ENCODE measurements at places on chromosomes 13 and 19.

DNA sequence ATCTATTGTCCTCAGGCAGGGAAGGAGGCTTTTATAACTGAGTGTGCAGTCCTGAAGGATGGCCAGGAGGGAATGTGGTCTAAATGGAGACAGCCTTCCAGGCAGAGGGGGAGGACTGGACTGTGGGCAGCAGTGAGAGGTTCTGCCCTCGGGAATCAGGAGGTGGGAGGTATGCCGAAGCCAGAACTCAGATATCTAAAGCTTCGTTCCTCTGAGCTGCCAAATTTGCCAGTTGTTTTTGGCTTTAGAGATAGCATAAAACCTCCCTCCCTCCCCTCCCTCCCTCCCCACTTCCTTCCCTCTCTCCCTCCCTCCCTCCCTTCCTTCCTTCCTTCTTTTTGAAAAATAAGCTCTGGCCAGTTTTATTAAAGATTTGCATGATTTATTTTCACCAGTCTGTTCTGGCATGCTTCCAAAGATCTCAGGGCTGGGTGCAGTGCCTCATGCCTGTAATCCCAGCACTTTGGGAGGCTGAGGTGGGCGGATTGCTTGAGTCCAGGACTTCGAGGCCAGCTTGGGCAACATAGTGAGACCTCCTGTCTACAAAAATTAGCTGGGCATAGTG is 2.4 kb downstream of the MEDAG start:
- no peak for DNase-seq

GRCh38 chr19:16076154-16076957 is at the start of gene TPM4:
TSS of gene TPM4 (plus strand) at chr19:16076495. CDS start at chr19:16076566, 71 bp downstream.
- no peak for DNase-seq

DNA sequence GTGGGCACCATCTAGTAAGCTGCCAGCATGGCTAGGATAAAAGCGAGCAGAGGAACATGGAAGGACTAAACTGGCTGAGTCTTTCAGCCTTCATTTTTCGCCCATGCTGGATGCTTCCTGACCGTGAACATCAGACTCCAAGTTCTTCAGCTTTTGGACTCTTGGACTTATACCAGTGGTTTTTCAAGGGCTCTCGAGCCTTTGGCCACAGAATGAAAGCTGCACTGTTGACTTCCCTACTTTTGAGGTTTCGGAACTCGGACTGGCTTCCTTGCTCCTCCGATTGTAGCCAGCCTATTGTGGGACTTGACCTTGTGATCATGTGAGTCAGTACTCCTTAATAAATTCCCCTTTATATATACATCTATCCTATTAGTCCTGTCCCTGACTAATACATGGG is 785.1 kb upstream of the SLITRK6 start:
- DNase-seq, result no peak

DNA sequence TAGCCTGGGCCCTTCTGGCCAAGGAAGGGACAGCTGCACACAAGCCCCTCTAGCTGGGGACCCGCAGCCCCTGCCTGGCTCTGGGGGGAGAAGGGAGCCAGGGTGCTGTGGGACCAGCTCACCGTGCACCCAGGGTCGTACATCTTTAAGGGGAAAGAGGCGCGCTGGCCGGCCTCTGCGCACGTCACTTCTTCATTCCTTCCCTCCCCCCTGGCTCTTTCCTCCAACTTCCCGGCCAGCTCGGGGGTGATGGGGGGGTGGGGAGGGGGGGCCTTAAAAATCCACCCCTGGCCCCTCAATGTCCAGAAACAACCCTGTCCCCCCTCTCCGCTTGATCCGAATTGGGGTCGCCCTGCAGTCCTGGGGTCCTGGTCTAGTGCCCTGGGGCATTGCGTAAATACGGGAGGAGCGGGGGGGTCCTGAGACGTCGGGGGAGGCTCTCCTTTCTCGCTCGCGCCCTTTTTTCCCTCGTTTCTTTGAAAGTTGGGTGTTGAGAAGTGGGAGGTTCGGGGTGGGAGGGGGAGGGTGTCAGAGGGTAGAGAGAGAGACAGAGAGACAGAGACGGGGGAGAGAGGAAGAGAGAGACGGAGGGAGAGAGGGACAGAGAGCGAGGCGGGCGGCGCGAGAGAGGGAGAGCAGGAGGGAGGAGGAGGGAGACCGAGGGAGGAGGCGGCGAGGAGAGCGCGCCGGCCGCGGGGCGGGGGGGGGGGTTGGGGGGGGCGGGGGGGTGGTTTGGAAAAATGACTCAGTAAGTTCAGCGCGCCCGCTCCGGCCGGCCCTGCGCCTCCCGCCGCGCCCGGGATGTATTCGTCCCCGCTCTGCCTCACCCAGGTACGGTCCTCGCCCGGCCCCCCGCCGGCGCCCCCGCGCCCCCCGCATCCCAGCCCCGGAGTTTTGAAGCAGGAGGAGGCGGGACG is at the start of gene NFIC:
NFIC (plus strand) TSS at position 748 of the 917 bp plus-strand sequence; CDS start at position 802, 54 bp downstream.
- DNase-seq, result no peak

DNA sequence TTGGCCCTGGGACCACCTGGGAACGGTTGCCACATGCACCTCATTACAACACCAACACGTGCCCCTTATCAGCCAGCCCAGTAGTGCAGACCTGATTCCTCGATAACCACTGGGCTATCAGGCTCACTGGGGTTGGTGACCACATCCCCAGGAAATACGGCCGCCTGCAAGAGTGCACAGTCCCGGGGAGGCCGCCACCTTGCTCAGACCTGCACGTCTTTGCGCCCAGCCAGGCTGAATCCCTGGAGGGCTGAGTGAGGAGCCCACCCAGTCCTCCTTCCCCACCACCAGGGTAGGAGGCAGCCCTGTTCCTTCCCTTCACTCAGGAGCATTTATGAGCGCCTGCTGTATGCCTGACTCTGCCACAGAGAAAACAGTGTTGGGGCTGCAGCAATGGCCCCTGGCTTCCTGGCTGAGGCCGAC is 67.8 kb downstream of the CEBPG start:
- no peak for DNase-seq

DNA sequence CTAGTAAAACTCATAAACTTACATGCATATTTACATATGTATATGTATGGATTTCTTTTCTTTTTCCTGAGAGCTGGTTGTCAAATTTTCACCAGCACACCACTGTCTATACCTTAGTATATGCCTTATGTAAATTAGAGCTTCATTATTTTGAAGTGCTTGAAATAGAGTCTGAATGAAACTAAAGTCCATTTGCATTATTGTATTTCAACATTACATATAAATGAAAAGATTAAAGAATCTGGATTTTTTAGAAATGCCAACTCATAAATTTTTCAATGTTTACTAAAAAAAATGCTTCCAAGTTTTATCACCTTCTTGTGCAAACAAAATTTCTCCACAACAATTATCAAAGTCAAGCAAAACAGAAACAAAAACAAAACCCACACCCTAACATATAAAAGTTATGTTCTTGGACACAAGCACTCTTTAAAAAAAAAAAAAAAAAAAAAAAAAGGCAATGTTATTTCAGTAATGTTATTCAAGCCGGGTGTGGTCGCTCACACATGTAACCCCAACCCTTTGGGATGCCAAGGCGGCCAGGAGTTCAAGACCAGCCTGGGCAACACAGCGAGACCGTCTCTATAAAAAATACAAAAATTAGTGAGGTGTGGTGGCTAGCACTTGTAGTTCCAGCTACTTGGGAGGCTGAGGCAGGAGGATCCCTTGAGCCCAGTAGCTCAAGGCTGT is 18.3 kb downstream of the MED26 start:
- no peak for DNase-seq

- no peak for DNase-seq
Measured at GRCh38 chr19:23716792-23717191, 29.8 kb upstream of the ZNF675 start.

DNA sequence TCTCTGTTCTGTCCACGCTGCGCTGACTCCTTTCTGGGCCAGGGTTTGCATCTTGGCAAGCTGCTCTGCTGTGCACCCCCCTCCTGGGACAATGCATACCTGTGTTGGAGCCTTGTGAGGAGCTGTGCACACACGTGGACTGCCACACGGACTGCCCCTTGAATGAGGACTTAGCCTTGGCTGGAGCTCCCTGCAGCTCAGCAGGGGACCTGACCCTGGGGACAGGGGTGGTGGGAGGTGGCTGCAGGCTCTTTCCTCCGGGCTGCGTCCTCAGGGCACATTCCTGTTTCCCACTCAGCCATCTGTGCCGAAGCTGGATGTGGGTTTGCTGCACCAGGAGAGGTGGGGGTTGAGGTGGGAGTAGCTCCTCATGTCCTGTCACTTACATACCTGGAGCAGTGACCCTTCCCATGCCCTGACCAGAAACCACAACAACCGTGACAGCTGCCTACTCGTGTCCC is 8.2 kb downstream of the RAB11B start:
- no peak for DNase-seq

DNA sequence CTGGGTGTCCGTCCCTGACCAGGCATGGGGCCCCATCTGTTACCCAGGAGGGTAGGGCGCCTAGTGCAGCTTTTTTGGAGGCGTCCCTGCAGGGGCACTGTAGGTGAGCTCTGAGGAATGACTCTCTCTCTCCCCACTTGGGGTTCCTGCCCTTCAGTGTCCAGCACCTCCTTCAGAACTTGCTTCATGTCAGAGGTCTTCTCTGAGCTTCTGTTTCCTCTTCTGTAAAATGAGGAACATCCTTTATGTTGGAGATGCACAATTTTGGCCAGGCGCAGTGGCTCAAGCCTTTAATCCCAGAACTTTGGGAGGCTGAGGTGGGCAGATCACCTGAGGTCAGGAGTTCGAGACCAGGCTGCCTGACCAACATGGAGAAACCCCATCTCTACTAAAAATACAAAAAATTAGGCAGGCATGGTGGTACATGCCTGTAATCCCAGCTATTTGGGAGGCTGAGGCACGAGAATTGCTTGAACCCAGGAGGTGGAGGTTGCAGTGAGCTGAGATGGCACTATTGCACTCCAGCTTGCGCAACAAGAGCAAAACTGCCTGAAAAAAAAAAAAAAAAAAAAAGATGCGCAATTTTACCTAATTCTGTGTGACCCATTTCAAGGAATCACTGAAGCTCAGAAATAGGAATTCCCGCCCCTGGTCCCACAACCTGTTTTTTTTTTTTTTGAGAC is 15.2 kb upstream of the PIK3R2 start:
- DNase-seq, result no peak

DNA sequence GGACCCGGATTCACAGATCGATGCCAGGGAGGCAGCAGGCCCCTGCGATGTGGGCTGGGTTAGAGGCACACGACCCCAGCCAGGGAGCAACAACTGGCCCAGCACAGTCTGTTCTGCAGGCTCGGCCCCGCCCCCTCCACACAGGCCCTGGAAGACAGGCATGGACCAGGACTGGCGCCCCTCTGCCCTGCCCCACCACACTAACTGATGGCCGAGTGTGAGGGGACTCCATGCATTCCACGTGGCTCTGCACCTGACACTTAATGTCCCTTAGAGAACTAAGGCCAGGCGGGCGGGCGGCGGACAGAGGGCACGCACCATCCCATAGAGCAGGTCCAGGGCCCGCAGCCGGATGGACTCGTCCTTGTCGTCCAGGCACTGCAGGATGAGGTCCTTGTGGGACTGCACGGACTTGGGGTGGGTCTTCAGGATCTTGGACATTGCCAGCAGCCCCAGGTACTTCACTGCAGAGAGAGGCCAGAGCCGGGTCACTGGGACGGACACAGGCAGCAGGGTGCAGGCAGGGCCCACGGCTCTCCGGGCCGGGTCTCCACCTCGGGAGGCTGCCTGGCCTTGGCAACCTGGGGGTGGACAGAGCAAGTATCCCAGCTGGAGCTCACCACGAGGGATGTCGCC is 24.8 kb downstream of the IZUMO4 start:
- DNase-seq, result no peak

GRCh38 chr13:61900033-61900432 is 484.4 kb upstream of the PCDH20 start:
- DNase-seq, result no peak

DNA sequence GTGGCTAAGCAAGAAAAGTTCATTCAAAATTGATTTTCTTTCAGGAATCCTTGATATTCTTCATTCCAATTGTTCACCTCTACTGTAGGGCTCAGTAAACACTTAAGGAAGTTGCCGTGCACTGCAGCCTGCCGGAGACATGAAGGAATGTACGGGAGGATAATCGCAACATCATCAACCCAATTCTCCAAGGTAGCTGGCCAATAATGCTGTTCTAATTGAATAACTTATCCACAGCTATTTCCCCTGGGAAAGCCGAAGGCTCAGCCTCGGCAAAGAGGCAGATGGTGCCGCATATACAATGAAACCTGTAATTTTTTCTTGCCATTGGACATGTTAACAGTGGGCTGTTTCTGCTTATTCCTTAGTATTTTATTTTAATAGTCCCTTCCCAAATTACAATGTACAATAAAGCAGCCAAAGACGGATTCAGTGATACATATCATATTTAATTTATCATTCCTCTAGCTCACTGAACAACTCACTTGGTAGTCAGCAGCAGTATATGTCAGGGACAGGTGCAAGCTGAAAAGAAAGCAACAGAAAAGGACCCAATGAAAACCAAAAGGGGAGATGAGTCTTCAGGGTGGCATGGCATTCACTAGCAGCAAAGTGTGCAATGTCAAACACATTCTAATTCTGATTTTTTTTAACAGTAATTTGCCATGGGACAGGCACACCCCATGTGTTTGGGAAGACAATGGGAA is 420.5 kb upstream of the KLF12 start:
- DNase-seq, result no peak

DNA sequence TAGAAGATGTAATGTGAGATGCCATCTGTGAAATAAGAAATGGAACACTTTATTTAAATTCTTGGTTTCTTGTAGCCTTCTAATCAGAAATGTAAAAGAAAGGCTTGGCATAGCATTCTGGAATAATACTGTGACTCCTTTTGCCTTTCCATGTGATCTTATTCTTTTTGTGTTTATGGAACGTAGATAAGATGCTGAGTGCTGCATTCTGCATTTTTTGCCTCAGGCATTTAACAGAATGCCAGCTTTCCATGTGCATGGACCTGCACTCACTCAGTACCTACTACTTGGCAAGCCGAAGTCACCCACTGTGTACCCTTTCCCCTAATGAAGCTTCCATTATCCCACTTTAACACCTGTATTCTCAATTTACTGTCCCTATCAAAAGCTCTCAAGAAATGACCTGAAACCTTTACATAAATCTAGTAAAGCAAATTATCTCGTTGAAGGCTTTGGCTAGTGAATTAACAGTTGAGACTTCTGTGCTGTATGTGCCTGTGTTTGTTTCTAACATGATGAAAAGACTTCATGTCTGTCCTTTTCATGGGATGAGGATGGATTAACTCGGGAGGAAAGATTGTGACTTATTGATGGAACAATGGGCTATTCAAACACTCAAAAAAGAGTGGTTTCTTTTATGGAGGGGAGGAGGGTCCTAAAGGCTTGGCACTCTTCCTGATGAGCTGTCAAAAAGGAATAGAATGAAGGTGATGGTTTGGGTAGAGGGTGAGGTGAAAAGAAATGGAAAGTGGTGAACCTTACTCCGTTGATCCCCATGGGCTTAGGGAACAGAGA is 44.7 kb upstream of the FRY start:
- no peak for DNase-seq

DNA sequence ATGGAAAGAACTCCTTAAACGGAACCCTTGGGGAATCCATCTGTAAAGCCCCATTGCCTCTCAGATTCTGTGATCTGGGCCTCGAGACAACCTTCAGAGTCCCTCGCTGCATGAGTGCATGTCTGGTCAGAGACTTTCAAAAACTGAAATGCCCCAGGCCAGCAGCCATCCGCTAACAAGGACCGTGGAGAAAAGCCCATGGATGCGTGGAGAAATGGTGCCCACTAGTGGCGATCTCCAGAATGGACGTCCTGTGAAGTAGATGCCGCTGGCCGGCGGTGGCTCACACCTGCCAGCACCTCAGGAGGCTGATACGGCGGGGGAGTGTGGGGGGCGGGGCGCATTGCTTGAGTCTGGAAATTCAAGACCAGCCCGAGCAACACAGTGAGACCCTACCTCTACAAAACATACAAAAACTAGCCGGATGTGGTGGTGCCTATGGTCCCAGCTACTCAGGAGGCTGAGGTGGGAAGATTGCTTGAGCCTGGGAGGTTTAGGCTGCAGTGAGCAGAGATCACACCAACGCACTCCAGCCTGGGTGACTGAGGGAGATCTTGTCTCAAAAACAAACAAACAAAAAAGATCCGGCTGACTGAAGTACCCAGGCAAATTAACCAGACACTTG is 7.9 kb upstream of the CDC16 start:
- no peak for DNase-seq
